ENCODE measurements at places on chromosomes 3 and 15.

DNA sequence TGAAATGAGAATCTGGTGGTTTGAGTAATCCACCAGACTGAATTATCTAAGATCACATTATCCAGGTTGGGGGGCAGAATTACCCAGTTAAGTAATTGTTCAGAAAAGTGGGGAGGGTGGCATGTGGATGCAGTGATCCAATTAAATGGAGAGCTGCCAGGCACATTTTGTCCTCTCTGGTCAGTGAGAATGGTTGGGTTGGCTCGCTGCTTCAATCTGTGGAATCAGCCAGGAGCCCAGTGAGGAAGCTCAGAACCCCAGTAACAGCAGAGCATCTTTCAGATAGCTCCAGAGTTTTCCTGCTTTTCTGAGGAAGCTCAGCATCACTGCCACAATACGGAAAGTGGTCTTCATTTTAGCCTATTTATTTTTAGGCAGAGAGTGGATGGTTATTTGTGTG is 6.4 kb upstream of the EXOG start:
- no peak for DNase-seq

GRCh38 chr15:95559875-95560394 is 770.6 kb upstream of the NR2F2 start:
- DNase-seq: peak; percentile 91

DNA sequence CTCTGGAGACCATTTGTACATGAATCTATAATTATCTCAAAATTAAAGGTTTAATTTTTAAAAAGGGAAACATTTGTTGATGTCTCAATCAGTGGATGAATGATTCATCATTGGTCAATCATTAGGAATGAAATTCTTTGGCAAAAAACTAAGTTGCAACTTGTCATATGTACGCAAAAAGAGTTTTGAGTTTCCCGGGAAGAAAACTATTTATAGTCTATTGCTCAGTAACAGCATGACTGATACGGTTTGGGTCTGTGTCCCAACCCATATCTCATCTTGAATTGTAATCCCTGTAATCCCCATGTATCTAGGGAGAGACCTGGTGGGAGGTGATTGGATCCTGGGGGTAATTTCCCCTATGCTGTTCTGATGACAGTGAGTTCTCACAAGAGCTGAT is 765.8 kb upstream of the ROBO1 start:
- no peak for DNase-seq

GRCh38 chr3:129087138-129087702 is 26.6 kb downstream of the GP9 start:
- DNase-seq: no peak

- no peak for DNase-seq
Observed at GRCh38 chr3:47318916-47319315, 36.2 kb downstream of the KLHL18 start.

- DNase-seq: no peak
Observed at GRCh38 chr3:87756616-87757015, 302.2 kb downstream of the CGGBP1 start.

DNA sequence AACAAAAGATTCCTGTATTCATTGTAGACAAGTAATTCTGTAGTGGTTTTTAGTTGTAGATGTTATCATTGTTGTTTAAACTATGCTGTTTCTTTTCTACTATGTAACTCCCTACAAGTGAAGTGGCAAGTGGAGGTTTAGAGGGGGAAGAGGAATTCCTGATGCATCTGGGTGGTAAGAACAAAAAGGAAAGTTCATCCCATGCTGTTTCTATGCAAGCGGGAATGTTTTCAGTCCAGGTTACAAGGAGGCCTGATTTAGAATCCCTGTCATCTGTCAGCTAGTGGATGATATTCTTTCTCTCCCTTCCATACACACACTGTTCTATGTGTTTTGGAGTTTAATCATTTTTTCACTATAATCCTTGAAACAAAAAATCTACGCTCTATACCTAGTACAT is 67.4 kb downstream of the IMPG2 start:
- DNase-seq: no peak

DNA sequence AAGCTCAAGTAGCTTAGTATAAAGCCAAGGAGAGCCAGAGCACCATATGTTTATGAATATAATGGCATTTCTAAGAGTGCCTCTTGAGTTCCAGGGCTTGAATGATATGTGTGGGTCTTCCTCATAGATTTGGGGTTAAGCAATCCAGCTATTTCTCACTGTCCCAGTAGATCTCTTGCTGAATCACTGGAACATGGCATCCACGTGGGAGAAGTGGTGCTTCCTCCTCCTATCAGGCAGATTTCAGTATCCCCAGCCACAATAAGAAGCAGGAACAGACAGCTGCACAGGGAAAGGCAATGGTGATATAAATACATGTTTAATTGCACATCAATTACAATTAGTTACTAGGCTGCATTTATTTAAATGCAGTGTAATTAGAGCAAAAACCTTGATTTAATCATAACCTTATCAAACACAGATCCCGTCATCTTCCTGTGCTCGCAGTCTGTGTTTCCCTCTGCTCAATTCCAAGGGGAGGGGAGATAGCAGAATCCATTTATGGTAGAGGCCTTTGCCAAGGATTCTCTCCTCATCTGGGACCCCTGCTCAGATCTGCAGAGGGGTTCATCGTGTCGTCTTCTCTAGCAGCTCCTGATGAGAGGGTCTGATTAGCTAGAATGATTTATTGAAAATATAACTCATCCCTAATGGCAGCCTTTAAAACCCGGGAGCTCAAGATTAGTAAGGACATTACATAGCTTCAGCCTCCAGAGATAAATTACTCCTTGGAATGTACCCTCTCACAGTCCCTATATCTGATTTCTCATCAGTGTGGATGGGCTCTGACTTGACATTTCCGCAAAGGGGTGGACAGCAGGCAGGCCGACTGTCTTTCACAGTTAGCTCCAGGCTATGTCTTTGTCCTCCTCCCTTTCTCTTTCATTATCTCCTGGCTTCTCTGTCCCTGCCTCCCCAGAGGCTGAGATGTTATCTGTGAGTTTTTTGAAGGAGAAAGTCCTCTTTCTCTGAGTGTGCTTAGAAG is 775.9 kb downstream of the AGBL1 start:
- no peak for DNase-seq

- peak; percentile 36 for DNase-seq
Observed at GRCh38 chr15:76058714-76059319, 968 bp upstream of the TMEM266 start.

GRCh38 chr15:83561661-83562060 is 92.3 kb upstream of the ADAMTSL3 start:
- no peak for DNase-seq

DNA sequence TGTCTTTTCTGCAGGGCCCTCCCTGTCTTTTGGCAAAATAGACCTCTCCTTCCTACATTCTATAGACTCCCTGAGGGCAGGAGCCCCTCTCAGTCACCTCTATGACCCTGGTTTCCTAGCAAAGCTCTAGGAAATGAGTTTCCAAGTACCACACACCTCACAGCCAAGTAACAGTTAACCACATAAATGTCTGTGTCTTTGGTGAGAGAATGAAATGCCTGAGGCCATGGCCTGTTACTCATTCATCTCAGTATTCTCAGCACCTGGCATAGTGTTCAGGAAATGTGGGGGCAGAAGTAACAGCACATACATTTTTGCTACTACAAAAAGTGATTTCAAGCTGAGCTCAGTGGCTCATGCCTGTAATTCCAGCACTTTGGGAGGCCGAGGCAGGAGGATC is 21.0 kb downstream of the RFT1 start:
- DNase-seq: no peak

GRCh38 chr3:124574012-124574411 is 156.2 kb upstream of the UMPS start:
- no peak for DNase-seq

GRCh38 chr3:49170744-49171118 is 667 bp upstream of the KLHDC8B start:
- no peak for DNase-seq

GRCh38 chr3:63674586-63674985 is 22.1 kb downstream of the SNTN start:
- DNase-seq: no peak

DNA sequence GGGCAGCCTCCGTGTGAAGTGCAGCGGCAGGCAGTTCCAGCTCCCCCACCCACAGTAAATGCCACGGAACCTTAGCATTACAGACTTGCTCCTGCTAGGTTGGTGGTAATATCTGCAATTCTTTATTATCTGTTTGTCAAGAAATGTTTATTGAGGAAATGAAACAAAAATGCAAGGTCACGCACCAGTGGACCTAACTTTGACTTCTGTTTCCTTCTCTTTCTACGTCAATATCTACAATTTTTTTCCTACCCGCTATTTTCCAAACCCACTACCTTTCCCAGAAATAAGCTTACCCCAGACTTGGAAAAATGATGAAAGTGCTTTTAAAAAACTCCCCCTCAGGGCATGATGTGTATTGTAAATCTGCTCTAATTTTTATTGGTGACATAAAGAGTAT is 18.9 kb downstream of the ILDR1 start:
- no peak for DNase-seq

DNA sequence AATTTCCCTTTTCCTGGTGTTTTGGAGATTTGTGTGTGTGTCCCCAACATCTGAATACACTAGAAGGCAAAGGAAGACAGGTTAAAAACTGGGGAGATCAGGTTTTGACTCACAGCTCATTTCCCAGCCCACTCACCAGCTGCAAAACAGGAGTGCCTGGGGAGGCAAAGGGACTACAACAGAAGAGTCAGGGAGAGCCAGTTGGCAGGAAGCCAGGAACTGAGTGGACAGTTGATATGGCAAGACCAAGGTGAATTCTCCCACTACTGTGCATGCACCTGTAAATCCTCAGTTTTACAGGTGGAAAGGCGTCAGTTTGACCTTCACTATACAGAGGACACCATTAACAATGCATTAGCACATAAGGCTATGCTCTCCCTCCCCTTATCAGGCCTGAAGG is 901.5 kb upstream of the SEMA6D start:
- DNase-seq: no peak

GRCh38 chr3:193917158-193917557 is 218.8 kb upstream of the HES1 start:
- DNase-seq: no peak

DNA sequence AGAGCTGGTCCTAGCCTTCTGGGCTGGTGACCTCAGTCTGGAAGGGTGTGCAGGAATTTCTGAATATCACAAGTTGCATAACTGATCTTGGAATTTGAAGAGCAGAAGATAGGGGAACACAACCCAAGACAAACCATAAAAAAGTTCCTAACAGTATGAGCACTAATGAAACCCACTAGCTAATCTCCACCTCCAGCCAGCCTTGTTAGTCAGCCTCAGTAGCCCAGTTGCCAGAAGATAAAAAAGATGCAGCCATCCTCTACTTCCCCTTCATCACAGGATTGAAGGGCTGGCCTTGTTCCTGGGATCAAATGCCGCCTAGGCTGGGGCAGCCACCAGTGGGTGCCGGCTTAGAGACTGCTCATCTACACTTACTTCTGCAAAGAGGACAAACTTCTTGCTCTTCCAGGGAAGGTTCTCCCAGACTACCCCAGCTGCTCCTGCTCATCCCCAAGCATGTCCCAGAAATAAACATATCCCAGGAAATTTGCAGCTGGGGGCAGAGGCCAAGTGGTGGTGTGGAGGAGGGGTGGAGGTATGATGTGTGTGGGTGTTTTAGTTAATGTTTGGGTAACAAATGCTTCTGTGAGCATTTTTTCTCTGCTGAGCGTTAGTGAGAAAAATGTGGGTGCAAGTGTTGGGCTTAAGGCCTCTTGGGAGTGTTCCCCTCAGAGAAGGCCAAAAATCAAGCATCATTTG is 9.2 kb upstream of the ITGA11 start:
- DNase-seq: no peak

- DNase-seq: no peak
Observed at GRCh38 chr3:86949850-86950249, 41.1 kb downstream of the VGLL3 start.

GRCh38 chr3:17466028-17466427 is 276.4 kb downstream of the TBC1D5 start:
- DNase-seq: no peak

DNA sequence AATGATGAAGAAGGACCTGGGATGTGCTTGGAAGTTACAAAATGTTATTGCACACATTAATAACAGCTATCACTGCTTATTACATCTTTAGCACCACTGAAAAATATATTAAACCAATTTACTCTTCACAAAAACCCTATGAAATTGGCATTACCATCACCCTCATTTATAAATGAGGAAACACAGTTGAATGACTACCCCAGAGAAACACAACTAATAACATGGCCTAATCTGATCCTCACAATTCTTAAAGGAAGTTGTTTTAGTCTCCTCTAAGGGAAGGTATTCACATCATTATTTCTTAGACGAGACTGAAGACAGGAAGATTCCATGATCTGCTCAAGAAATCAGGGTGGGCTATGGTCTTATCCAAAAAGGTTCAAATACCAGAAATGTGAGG is 35.9 kb downstream of the INO80 start:
- no peak for DNase-seq

DNA sequence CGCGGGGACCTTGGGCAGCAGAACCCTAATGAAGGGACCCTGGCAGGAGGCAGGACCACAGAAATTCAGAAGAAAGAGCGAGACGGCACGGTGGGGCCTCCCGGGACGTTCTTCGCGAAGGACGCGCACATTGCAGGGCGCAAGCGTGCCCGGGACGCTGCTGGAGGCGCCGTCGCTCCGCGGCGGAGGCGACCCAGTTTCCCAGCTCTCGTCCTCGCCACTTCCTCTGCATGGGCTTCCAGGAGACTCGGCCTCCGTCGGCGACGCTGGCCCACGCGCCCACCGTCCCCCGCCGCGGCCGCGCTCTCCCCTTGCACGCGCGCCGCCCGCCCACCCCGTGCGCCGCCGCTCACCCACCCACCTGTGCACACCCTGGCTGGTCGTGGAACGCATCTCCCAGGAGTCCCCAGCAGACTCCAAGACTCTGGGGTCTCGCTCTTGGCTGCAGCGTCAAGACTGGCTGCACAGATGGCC is 31.8 kb upstream of the SMAD3 start:
- DNase-seq: no peak

GRCh38 chr3:148705314-148705713 is 7.6 kb downstream of the AGTR1 start:
- DNase-seq: no peak

DNA sequence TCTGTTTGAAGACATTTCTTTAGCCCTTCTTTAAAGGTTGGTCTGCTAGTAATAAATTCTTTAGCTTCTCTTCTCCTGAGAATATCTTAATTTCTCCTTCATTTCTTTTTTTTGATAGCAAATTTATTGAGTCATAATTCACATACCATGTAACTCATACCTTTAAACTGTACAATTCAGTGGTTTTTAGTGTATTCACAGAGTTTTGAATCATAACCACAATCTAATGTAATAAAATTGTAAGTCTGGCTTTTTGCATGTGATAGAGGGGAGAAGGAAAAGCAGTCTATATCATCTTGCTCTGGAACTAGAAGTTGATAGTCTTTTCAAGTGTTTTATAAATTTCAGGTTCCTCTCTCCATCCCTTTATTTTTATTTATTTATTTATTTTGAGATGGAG is 81.3 kb downstream of the APBA2 start:
- no peak for DNase-seq

- DNase-seq: no peak
Observed at GRCh38 chr3:197775317-197775716, 15.7 kb upstream of the LRCH3 start.

- DNase-seq: no peak
Observed at GRCh38 chr3:182400838-182401237, 392.5 kb upstream of the ATP11B start.

GRCh38 chr3:68893600-68894239 is 38.6 kb downstream of the TAFA4 start:
- no peak for DNase-seq

GRCh38 chr3:18036450-18036815 is 294.0 kb upstream of the TBC1D5 start:
- no peak for DNase-seq

- DNase-seq: no peak
Observed at GRCh38 chr15:43527802-43528541, 10.6 kb downstream of the MAP1A start.

Data from SW 1271 (cell line).